ENCODE measurements at places on chromosomes 4 and X.

DNA sequence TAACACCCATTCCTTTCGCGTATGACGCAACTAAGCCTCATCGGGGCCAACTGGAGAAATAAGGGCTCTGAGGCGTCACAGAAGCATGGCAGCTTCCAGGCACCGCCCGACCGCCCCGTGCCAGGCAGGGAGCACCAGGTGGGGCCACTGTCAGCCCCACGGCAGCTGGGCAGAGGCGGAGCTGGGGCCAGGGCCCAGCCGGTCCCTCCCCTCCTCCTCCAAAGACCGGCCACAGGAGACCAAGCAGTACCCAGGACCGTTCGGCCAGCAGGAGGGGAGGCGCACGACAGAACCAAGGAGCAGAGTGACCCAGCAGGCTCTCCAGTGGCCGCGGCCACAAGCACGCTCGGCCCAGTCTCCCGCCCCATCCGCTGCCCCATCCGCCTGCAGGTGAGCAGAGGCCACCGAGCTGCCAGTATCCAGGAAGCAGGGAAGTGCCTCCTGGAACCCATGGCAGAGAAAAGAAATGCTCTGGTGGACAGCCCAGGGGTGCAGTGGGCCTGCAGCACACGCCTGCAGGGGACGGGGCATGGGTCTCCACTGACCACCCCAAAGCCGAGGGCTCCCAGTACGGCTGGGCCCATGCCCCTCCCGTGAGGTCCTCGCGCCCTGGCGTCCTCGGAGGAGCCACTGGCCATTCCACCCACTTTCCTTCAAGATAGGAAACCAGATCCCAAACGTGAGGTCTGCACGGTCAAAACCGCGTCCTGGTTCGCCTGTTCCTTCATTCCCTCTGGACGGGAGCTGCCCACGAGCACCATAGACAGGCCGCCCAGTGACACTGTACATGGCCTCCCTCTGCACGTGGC, 9.6 kb downstream of the CTBP1 start:
- no peak for DNase-seq

DNA sequence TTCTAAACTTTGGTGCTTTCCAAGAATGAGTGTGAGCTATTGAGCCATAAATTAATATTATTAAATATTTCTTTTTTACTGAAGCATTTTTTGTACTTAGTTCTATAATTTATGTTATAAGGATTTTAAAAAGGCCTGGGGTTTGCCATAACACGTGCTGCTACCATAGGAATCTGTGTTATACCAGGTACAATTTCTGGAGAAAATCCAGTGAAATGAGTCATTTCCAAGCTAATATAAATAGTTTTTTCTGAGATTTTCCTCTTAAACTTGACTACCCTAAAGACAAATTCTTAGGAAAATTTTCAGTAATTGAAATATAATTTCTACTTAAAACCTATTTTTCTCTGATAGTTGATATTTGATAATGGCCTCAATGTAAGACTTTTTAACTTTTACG, 130.8 kb downstream of the TLL1 start:
- no peak for DNase-seq

GRCh38 chrX:118779581-118779980, 44.0 kb upstream of the ZCCHC12 start:
- DNase-seq, result no peak

DNA sequence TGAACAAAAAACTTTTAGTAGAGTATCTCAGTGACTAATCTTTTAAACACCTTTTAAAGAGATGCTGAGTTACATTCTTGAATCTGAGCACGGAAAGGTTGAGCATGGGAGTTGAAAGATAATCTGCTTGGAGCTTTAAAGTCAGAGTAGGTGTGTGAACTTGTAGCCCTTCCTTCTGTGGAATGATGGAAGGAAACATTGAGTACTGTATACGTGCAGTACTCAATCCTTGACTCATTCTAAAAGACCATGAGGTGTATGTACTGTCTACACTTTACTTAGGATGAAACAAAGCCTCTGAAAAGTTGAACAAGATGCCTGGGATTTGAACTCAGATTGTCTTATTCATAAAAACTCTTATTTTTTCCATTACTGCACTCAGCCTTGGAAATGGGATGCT, 3.4 kb downstream of the ENOPH1 start:
- no peak for DNase-seq

DNA sequence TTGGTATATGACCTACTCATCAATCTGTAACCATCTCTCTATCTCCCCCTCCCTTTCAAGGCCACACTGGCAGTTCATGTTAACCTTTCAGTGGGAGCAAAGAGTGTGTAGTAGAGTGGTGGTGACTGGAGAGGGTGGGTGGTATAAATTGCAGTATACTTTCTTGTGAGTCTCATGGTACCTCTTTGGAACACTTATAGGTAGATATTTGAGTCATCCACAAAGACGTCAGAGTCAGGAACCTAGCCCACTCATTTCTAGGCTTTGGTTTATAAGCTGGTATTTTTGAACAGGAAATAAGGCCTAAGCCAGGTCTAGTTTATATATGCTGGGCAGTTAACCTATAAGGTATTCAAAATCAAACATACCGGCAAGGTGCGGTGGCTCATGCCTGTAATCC, 36.3 kb downstream of the RLIM start:
- DNase-seq, result no peak

DNA sequence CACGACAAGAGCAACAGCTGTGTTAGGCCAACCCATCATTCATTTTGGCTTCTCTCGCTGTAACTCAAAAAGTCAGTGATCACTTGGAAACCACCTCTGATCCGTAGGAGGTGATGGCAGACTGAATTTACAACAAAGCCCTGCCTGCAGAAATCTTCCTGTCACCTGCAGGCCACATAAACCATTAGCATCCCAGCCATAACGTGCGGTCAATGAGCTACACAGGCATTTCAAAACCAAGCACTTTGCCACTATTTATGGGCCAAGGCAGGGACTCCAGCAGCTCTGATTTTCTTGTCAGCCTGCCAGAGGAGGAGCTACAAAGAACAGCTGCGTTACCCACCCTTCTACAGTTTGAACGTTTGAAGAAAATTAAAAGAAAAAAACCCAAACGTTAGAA, 228.1 kb upstream of the PPARGC1A start:
- DNase-seq, result no peak

DNA sequence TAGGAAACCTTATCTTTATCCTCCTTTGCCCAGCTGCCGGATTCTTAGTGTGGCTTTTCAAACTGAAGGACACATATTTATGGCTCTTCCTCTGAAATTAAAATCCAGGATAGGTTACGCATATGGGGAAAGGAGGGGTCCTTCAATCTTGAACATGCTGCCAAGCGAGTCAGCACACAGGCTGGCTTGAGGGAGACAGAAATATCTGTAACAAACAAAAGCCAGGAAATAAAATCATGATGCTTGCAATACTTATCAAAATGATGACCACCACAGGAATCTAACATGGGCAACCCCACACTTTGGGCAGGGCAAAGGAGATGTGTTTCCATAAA, 196.4 kb upstream of the LDB2 start:
- no peak for DNase-seq

- DNase-seq, result no peak
Measured at GRCh38 chr4:81737865-81738559, 266.3 kb upstream of the RASGEF1B start.

DNA sequence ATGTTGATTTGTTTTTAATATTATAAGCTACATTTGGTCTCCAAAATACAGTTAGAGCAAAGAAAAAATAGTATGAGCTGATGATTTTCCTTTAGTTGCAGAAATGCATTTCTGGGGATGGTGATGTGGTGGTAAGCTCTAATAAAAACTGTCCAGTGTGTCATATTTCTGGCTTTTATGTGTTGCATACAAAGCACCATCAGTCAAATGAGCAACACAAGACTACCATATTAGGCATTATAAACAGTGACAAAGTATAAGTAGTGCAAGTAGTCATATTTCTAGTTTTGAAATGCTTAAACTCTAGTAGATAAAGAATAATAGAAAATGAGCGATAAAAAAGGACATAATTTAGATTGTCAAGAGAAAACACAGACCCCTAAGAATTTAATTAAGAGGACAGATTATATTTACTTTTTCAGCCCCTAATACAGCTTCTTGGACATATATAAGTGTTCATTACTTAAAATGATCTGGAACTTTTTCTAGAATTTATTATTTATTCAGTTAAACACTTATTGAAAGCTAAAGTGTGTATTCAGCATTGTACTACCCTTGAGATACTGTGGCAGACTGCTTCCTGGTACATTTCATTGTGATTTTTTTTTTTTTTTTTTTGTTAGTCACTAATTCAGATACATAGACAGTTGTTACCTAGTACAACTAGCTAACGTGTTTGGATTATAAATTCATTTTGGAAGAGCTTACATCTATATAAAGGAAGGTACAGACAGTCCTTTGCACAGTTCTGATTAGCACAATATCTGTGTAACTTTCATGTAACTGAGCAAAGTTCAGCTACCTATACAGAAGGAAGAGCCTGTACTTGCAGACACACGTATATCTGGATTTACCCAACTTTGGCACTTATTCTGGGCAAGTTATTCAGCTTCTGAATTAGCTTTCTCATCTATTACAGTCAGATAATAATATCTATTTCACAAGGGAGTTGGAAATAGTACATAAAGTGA, 22.3 kb downstream of the RAP1GDS1 start:
- no peak for DNase-seq

- DNase-seq, result no peak
Measured at GRCh38 chr4:32268863-32269262, 1548.7 kb downstream of the PCDH7 start.

Data from stimulated activated CD8-positive, alpha-beta memory T cell treated with anti-CD3 and anti-CD28 coated beads, Interleukin-15, amount 100 ng/mL, for 24 hours (primary cell).